GM04504 (cell line): ENCODE measurements at places on chromosomes 12 and 14.

GRCh38 chr14:94636744-94637412, 24.7 kb downstream of the SERPINA3 start:
- DNase-seq: no peak

GRCh38 chr12:29245246-29245645, 96.2 kb downstream of the FAR2 start:
- DNase-seq: peak; percentile 68

GRCh38 chr12:56600753-56601152, 29.4 kb downstream of the BAZ2A start:
- DNase-seq: no peak

DNA sequence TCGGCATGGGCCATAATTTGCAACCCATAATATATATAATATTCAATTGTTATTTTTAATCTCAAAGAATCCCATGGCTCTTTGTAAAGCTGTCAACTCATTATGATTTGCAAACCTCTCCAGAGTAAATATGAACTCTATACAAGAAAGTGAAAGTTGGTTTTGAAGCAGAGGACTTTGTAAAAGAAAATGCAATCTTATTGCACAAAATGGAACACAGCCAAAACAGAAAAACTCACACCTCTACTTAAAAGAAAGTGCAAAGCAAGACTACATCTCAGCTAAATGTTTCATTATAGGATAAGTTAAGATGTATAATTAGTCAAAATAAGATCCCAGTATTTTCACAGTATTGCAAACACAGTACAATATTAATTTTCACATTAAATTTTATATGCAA, 111.2 kb upstream of the FLRT2 start:
- DNase-seq: no peak

DNA sequence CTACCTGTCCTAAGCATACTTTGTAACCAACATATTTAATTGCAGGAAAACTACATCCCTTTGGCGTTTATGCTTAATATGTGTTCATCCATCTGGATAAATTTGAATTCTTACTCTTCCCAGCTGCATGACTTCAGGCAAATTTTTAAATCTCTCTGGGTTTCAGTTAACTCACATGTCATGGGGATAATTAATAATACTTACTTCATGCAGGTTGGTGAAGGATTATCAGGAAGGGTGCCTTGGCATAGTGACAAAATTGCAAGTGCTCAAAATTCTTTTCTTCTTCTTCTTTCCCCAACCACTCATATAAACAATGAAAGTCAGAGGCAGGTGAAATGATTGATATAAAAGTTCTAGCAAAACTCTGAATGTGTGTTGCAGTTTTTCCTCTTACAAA, 15.9 kb downstream of the SYT10 start:
- no peak for DNase-seq

DNA sequence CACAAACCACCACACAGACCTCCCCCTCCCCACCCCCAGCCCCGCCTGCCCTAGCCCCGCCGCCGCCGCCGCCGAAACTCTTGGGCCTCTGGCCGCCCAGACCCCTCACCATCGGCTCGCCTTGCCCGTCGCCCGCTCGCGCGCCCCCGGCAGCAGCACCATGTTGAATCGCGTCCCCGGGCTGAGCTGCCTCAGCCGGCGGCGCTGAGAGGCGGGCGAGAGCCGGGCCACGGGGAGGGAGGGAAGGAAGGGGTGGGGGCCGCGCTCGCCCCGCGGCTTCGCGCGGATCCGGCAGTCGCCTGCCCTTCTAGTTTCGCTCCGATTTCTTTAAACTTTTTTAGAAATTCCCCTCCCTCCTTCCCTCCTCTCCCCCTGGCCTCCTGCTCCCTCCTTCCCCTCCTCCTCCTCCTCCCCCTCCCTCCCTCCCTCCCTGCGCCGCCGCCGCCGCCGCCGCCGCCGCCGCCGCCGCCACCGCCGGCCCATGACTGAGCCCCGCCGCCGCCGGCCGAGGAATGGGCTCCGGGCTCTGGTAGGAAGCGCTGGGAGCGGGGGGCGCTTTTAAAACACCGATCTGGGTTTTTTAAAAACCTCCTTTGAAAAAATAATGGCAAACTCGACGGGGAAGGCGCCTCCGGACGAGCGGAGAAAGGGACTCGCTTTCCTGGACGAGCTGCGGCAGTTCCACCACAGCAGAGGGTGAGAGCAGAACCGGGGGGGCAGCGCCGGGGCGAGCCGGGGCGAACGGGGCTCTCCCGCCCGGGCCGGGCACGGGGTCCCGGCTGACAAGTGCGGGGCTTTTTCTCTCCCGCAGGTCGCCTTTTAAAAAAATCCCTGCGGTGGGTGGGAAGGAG, at the start of gene ARID2:
ARID2 (plus strand) TSS at position 474 of the 851 bp plus-strand sequence; CDS start at position 605, 131 bp downstream.
- DNase-seq: no peak

GRCh38 chr12:131583090-131583712, 127.7 kb upstream of the SFSWAP start:
- DNase-seq: no peak

DNA sequence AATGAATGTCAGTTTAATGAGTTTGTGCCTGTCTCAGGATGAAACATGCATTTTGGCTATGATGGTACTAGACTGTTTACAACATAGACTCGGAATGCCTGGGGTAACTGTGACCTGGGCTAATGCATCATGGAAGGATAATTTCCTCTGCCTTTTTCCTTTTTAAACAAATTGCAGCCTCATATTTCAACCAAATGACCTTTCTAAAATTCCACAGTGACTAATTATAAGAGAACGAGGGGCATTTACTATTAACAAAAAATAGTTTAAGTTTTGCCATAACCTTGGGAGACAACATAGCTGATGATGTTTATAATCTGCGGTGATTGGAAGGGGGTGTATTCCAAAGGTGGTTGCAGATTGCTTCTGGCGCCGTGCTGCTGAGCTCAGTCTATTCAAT, 1140.5 kb downstream of the GALC start:
- peak; percentile 42 for DNase-seq

DNA sequence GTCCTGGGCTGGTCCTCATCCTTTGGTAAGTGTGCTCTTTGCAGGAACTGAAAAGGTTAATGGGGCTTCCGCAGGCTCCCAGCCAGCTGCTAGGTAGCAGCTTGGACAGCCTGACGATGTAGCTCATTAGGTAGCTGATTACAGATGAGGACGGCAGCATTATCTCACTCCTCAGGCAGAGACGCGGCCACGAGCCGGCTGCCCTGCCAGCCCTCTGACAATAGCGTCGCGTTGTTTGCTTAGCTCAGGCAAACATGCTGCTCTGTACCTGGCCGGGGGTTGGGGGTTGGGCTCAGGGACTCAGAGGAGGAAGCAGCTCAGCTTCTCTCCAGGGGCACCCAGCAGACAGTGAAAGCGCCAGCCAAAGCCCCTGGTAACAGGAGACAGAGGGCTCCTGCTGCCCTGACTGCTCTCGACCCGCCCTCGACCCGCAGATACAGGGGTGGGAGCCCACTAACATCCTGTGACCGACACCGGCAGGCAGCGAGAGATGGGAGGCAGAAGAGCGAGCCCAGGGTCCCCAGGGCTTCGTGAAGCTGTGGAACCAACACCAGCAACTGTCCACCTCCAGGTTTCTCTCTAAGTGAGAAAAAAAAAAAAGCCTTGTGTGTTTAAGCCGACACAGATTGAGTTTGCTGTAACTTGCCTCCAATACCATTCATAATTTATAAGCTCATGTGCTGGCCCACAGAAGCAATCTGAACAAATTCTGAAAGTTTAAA, 53.4 kb upstream of the DLK1 start:
- no peak for DNase-seq

GRCh38 chr14:50013934-50014333, 102.4 kb downstream of the VCPKMT start:
- DNase-seq: no peak

DNA sequence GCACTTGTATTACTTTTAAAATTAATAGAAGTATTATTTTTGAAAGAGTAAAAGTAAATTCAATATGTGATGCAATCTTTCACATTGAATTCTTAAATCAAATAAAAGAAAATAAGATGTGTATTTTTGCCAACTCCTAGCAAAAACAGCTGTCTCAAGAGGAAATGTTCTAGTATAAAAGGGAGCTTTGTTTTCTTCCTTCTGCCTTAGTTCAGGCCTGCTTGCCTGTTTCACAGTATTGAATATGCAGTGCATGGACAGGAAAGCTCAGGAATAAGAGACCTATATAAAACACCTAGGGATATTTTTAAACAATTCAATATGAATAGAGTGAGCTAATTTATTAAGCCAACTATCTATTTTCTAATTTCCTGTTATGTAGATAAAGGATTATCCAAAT, 294.8 kb upstream of the G2E3 start:
- DNase-seq: no peak

DNA sequence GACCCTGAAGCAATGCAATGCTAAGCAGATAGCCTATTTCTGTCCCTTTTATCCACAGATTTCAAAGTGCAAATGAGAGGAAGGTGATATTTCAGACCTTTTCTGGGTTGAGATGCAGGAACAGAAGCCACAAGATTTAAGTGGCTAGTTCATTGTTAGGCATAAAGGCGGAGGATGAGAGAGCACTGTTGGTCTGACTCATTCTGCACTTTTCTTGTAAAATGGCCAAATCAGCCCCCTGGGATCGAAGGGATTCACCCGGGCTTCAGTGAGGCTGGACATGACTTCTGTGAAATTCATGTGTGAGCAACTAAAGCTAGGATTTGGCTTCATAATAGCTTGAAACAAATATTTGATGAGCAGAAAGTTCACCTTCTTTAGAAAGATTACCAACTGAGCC, 101.9 kb upstream of the OVCH1 start:
- DNase-seq: no peak

DNA sequence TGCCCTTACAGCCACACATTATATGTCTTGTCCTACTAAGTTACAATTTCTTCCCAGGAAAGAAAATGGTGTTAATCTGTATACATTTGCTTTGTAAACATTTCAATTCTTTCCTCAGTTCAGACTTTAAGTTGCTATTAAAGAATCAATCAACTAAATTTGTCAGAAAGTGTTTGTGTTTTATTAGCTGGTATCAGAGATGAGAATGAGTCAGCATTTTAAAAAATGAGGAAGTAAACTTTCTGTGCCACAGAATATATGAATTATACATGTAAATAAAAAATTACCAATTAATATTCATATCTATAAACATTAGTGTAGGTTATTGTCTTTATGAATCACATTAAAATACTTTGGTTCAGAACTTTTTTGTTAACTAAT, 82.0 kb downstream of the LMO3 start:
- DNase-seq: no peak

DNA sequence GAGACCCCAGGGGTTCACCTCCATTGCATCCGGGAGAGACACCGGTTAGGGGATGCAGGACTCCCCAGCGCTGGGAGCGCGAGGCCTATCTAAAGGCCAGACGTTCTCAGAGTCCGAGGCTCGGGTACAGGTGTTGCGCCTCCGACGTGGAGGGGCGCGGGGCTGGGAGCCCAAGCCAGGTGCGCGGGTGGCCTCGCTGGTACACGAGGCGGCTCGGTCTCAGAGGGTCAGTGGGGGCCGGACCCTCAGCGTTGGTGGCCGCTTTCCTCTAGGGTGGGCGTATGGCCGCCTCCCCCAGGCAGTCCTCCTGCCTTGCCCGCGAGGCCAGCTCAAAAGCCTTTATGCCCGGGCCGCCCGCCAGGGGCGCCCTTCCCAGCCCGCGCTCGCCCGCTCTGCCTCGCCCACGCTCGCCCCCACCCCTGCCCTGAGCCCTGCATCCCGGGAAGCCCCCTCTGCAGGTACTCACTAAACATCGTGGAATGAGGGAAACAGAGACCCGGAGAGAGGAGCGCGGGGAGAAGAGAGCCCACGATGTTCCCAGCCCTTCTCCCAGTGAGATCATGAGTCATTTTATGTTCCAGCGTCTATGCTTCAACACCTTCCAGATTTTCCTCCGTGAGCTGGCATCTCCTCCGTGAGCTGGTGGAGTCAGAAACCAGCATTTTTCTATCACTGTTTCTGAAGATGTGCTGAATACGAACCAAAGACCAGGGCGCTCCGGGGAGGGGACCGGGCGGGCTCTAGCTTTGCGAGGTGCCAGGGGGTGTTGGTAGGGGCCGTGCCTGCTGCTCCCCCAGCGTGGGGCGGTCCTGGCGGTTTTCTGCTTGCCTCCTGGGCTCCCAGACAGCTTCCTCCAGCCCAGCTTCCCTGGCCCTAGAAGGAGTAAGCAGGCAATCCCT, 73.8 kb downstream of the DIO3 start:
- no peak for DNase-seq

DNA sequence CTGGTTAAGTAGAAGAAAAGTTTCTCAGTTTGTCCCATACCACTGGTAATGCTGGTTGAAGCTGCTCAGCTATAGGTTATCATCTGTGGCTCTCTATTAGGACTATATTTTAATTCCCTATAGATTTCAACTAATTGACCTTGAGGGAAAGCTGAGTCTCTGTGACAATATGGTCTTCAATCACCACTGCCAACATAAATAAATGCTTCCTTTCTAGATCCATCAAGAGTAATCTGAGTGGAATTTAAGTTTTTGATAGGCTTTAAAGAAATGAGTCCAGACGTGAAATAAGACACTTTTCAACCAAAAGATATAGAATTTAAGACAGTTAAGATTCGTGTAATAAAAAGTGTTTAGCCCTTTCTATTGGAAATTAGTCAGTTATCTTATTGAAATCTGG, 63.5 kb upstream of the MYF6 start:
- DNase-seq: no peak

DNA sequence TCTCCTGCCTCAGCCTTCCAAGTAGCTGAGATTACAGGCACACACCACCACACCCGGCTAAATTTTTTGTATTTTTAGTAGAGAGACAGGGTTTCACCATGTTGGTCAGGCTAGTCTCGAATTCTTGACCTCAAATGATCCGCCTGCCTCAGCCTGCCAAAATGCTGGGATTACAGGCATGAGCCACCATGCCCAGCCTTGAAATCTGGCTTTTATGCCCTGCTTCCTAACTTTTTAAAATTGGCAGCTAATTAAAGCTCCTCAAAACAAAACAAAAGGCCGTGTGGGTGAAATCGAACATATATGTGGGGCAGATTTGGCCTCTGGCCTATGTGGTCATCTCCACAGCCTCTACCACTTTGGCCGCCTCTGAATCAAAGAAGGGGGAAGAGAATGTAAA, 37.9 kb downstream of the KCTD10 start:
- no peak for DNase-seq

DNA sequence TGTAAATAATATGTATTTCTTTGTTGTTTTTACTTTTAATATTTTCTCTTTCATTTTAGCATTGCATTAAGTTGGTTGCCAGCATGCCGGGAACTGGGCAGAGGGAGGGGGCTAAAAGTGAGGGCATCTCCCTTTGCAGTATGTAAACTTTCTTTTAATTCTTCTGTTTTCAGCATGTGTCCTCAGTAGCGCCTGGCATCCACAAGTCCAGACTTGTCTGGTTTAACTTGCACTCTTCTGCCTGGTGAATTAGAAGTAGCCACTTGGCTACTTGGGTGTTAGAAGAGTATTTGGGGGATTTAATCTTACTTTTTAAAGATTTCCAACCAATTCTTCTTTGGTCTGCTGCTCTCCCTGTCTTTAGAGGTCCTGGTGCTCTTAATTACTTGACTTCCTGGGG, 117.2 kb upstream of the SCAF11 start:
- DNase-seq: no peak
